SK-MEL-5 (cell line): ENCODE measurements at places on chromosomes 2 and 18. TPM values are rescaled to one million over a fixed set of nuclear protein-coding genes. Genes with fewer than 3 reads are reported as not detected.

DNA sequence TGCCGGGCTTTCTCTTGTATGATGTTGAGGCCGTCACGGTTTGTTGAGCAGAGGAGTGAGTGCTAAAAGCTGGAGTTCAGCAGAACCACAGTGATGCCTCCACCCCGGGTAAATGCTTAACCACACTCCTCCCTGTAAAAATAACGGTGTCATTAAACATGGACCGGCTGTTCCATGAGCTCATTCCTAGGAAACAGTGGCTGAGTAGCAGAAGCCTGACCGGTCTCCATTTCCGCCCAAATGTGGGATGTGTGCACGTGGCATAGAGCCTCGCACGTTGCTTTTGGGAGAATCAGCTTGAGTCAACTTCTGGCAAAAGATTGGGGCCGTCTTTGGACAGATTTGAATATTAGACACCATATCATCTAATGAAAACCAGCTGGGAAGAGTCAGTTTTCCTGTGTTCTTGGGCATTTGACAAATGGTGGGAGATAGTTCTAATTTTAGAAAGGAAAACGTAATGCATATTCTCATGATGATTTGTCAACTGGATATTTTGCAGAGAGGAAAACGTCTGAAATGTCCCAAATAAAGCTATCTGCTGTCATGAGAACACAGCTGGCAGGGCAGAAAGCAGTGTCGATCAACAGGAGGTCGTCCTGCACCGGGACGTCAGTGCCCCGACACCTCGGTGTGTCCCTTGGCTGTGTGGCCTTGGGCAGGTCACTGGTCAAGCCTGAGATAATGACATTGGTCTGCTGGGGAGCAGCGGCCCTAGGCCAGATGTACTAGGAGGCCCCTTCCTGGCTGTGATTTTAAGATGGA lies 42.4 kb downstream of the LRRFIP1 start:
- DNase-seq, result no peak

- no peak for DNase-seq
Observed at GRCh38 chr18:63302636-63303405, 16.7 kb downstream of the BCL2 start.

DNA sequence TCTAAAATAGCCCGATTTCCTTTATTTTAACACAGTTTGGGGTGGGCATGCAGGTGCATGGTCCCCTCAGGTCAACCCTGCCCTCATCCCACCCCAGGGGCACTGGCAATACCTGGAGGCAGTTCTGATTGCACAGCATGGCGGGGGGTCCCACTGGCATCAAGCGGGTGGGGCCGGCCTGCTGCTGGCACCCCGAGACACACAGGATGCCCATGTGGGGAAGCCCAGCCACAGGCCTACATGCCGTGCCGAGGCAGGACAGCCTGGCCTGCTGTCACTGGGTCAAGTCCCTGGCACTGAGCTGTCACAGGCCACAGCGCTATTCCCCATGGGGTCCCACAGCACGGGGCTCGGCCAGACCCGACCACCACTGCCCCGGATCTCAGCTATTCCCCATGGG lies 11.9 kb upstream of the KCNG2 start:
- DNase-seq, result no peak

ANKRD30B gene
- total RNA-seq, result 7.1 and 7.3 TPM in 2 replicates

- no peak for DNase-seq
Observed at GRCh38 chr2:196970099-196970498, 43.6 kb upstream of the PGAP1 start.

DNA sequence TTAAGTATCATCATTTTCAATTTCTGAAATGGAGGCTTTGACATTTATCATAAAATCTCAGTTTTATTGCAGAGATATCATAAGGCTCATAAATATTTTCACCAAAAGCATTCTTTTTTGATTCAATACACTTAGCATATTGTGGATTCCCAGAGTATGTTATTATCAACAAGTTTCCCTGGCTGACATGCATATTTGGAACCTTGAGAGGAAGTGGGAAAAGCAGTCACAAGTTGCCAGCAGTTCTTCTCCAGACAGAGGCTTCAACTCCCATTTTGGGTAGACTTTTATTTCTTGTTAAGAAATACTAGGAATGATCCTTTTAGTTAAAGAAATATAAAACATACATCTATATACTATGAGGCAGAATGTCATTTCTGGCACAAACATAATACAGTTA lies 236.5 kb downstream of the ASXL3 start:
- DNase-seq, result no peak

DNA sequence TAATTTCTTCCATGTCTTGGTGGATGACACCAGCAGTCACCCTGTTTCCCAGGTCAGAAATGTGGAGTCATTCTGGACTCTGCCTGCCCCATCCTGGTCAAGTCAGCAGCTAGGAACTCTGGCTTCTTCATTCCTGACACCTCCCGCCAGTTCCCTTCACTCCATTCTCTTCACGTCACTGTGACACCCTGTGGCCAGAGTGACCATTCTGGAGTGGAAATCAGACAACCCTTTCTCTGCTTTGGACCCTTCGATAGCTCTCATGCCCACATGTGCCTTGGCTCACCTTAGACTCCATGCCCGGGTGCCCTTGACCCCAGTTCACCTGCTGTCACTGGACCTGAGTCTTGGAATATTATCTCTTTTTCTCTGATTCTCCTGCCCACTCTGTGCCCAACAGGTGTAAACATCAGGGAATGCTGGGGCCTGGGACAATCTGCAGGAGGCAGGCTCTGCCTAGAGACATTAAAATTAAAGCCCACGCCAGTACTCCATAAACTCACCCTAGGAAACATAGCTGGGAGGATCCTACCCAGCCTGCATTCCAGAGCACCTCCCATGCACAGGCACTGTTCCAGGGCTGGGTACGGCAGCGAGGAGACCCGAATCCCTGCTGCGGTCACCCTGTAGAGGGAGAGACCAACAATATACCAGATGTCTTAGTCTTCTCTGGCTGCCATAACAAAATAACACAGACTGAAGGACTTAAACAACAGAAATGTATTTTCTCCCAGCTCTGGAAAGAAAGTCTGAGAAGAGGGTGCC lies 41.1 kb upstream of the FAHD2A start:
- DNase-seq, result no peak

CIB4 gene
- total RNA-seq, result not detected in 2 replicates

DNA sequence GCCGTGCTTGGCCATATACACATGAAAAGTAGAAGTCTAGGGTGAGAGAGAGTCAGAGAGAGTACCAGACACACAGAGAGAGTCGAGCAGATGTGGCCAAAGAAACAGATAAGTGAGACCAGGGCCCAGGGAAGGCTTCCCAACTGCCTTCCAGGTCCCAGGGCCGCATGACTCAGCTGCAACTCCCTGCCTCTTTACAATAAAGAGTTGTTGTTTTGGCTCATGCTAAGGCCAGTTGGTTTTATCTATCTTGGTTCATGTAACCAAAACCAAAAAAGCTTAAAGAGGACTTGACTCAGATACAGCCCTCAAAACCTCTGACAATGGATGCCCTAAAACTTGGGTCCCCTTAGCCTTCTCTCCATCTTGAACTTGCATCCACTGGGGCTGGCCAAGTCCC lies 36.9 kb downstream of the REEP1 start:
- peak; percentile 27 for DNase-seq

DNA sequence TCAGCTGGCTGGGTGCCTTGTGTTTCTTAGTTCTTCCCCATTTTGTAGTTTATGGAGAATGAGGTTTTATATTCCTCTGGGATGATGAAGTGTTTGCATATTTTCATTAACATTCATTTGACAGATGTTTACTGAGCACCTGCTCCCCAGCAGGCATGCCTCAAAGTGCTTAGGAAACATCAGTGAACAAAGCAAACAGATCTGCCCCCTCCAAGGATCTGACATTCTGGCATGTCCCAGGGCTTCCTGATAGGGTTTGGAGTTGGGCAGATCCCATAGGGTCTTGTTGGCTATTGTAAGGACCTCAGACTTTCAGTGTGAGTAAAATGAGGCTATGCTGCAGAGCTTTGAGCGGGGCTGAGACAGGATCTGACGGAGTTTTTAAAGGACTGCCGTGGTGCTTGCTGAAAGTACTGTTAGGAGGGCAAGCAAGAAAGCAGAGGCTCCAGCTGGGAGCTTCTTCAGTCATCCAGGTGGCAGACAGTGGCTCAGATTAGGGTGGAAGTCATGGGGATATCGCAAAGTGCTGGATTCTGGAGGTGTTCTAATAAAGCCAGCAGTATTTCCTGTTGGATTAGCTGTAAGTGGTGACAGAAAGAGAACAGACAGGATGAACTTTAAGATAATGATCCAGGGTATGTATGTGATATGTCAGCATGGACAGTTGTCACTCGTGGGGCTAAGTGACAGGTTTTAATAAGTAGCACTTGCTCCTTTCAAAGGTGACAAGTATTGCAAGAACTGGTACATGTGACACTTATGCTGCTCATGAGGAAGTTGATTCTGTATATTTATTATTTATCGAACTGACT lies 11.3 kb upstream of the IAH1 start:
- no peak for DNase-seq

GALR1 gene
- not detected in 2 replicates for total RNA-seq

DNA sequence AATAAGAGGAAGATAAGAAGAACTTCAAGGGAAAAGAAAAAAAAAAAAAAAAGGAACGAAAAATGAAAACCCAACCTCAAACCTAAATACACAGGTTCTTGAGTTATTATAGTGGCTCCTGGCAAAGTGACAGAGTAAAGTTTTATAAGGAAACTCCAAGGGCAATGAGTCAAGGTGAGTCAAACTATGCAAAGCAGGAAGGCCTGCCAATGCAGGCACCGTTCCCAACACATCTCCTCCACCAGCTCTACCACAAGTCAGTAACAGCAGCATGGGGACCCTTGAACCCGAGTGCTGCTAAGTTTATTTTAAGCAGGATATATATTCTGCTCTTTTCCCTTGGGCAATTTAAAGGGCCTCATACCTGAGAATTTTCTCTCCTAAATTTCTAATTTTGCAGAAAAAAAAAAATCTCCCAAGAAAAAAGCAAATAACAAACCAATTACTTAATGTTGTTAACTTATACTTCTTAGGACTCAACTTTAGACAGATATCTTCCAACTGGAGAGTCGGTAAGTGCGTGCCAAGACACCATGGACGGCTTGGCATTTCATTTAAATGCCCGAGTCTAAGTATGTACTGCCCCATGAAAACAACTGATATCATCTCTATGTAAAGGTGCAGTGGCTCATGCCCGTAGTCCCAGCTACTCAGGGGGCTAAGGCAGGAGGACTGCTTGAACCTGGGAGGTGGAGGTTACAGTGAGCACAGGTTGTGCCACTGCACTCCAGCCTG lies 75.7 kb upstream of the TFCP2L1 start:
- no peak for DNase-seq

SAG gene
- total RNA-seq, result not detected in 2 replicates

GRCh38 chr18:26457195-26457594 lies 91.2 kb downstream of the KCTD1 start:
- DNase-seq, result no peak
